Fibroblast of skin of right quadriceps (primary cell): ENCODE measurements at places on chromosomes 6 and 20.

DNA sequence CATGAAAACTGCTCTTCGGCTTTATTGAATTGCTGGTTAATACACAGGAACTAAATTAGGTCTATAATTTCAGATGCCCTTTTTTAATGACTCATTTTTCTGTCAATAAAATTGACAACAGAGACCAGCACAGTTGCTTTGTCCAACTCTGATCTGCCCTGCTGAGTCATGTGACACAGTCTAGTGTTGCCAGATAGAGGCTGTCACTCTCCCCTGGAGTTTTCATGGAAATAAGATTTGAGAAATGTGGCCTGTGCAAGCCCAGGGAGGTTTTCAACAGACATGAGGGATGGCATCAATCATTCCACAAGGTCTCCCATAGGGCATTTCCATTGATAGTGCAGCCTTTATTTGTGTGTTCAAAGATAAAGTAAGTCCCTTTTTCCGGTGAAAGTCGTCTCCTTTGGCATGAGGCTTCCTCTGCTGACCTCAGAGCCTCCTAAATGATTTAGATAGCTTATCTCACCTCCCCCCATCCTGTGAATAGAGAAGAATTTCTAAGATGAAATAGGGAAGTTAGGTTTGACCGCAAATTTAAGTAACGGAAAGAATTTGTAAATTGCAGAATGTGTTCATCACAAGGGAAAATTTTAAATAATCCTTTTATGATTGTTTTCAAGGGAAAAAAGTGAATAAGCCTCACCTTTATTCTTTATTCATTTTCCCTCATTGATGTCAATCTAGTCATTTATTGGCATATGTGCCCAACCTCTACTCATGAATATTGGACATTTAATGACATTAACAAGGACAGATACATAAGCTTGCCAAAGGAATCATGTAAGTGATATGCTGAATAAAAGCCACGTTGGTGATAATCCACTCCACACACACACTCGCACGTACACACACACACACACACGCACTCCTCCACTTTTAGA lies 277.7 kb downstream of the ADGB start:
- DNase-seq = no peak

GRCh38 chr20:63860325-63861051 lies 810 bp upstream of the ABHD16B start:
- DNase-seq = no peak

GRCh38 chr20:6704132-6704861 lies 63.2 kb upstream of the BMP2 start:
- DNase-seq = peak; percentile 80

GRCh38 chr6:131867744-131868143 lies 59.9 kb downstream of the ENPP1 start:
- peak; percentile 15 for DNase-seq

DNA sequence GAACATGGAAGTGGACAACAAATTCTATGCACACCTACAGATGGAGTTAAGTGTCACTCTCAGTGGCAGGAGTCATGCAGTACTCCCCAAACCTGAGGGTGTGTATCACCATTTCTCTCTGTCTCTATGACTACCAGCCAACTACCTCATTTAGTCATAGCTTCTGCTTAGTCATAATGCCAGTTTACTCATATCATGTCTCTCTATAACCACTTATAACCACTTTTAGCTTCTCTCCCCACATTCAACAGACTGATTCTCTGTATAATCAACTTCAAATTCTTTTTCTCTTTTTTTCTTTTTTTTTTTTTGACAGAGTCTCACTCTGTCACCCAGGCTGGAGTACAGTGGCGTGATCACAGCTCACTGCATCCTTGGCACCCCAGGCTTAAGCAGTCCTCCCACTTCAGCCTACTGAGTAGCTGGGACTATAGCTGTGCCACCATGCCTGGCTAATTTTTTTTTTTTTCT lies 13.8 kb upstream of the GTF3C6 start:
- DNase-seq = peak; percentile 81

GRCh38 chr6:145736661-145737144 lies 1.4 kb upstream of the EPM2A start:
- no peak for DNase-seq

GRCh38 chr6:1971612-1972011 lies 273.8 kb downstream of the GMDS start:
- DNase-seq = no peak

GRCh38 chr20:676967-677366 lies 1.4 kb upstream of the SCRT2 start:
- no peak for DNase-seq

- no peak for DNase-seq
Measured at GRCh38 chr6:3770023-3770720, 18.7 kb upstream of the PXDC1 start.
